Stimulated activated CD8-positive, alpha-beta memory T cell treated with anti-CD3 and anti-CD28 coated beads, Interleukin-15, amount 100 ng/mL, for 48 hours (primary cell): ENCODE measurements at places on chromosomes 4 and X.

- DNase-seq, result no peak
Observed at GRCh38 chr4:43458293-43458692, 565.8 kb downstream of the GRXCR1 start.

- DNase-seq, result no peak
Observed at GRCh38 chr4:3812211-3812934, 46.2 kb downstream of the ADRA2C start.

GRCh38 chr4:7790999-7791398 lies 148.7 kb downstream of the AFAP1 start:
- DNase-seq, result no peak

DNA sequence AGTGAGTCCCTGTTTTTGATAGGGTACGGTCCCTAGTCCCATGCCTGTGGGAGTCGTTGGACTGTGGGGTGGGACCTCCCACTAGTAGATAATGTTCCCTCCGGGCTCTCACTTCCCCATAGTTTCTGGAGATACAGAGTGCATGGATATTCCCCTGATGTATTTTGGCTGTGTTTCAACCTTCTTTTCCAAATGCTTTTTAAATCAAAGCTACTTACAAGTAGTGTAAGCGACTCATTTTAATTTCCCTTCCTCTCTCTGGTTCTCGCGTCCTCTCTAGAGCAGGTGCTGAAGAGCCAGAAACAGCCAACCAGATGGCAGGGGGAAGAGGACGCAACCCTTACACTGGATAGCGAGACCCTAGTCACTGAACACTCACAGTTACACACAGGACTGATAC lies 79.2 kb downstream of the ZNF827 start:
- no peak for DNase-seq
